C1 segment of cervical spinal cord (tissue), 14 donors: ENCODE measurements at places on chromosomes 7 and 10.

- no peak for DNase-seq
Observed at GRCh38 chr10:84685047-84685660, 356.8 kb downstream of the CCSER2 start.

GRCh38 chr10:95355301-95355700, 64.5 kb upstream of the PDLIM1 start:
- no peak for DNase-seq

DNA sequence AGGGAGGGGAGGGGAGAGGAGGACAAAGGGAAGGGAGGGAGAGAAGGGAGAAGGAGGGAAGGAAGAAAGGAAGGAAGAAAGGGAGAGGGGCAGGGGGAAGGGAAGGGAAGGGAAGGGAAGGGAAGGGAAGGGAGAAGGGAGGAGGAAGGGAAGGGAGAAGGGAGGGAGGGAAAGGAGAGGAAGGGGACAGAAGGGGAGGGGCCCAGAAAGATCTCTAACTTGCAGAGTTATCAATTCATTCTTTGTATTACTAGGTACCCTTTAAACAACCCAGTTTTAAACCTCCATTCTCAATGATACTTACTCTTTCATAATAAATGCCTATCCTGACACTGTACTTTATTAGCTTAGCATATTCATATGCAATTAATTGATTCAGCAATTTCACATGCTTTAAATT, 192.0 kb downstream of the ELMO1 start:
- no peak for DNase-seq

- no peak for DNase-seq
Observed at GRCh38 chr7:91068136-91068795, 196.0 kb upstream of the FZD1 start.

DNA sequence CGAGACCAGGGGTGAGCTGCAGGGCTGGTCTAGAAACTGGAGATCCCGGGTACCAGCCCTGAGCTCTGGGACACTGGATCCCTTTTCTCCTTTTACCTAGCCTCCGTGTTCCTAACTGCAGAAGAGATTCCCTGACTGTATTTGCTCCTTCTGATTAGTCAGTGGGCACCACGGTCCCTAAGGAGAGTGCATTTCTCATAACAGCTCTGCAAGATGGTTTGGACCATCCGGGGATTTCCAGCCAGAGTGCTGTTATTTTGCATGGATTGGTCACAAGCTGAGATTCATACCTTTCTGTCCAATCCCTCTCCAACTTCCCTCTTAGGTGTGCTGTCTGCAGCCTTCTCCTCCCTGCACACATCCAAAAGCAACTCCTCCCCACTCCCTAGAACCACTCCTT, 122.6 kb downstream of the MYL10 start:
- DNase-seq = no peak

DNA sequence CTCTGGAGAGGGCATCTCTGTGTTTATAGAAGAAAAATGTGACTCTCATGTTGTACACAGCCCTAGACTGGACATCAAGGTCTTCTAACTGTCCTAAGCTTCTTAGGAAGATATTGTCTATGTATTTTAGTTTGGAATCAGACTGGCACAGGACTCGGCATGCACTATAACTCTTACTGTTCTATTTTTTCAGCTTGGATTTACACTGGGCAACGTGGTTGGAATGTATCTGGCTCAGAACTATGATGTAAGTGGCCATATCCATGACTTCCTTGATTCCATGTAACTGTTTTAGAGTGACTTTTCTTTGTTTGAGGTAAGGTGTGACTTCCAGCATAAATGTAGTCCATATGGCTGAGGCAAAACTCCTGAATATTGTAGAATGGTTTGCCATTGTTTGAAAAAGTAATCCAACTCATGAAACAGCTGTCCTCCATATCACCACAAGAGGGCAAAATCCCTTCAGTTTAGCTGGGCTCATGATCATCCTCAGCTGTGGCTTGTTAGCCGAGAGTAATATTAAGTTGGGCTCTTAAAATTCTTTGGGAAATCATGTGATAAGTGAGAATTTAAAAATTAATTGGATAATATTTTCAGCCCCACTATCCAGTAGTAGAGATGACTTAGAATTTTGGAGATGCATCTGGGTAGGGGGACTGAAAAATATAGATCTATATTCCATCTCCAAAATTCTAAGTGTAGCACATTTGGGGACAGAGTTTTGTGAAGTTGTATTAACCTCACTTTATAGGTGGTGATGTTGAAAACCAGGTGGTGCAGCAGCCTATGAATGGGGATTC, 10.4 kb downstream of the STMP1 start:
- DNase-seq = no peak

GRCh38 chr10:5691786-5692185, 7.1 kb downstream of the TASOR2 start:
- no peak for DNase-seq

DNA sequence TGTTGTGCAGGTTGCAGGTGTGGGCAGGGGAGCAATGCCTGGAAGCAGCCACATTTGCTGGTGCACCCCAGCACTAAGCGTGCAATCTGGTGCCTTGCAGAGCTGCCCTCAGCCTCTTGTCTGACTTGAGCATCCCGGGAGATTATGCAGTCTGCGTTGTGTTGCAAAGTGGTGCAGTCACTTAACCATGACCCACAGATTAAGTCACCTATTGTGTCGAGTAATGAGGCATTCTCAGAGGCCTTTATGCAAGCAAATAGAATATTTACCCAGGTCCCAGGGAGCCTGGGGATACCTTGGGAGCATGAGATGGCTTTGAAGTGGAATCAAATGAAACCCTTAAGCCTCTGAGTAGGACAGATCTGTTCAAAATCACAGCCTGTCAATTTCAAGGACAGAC, 529.0 kb downstream of the TYW1 start:
- no peak for DNase-seq

DNA sequence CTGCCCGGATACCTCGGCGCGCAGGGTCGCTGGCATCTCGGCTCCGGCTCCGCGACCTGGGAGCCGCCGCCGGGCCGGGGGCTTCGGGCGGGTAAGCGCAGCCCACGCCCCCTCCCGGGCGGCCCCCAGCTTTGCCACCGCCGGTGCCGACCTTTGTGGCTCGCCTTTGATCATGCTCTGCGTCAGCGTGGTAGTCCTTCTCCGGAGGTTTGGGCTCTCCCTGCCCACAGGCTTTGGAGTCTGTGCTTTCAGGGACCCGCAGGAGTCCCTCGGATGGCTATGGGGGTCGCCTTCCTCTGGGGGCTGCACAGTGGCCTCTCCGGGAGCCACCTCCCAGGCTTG, 7.3 kb downstream of the ATP6V1F start:
- no peak for DNase-seq
